Forelimb muscle (tissue), 1 donor: ENCODE measurements at places on chromosomes 1 and 21.

DNA sequence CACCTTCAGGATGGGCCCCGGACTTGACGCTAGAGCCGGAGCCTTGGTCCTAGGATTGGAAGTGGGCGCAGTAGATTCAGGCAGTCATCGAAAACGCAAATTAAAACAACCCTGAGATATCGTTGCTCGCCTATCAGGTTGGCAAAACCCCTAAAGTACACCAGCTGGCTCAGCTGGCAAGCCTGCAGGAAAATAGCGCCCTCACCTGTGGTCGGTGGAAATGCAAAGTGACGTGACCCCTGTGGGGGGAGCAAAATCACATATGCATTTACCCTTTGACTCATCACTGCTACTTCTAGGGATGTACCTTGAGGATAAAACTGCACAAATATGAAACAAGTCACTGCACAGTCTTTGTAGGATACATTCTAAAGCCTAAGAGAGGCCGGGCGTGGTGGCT is 170.3 kb upstream of the TMEM51 start:
- DNase-seq, result no peak

GRCh38 chr1:102045752-102046151 is 49.0 kb upstream of the OLFM3 start:
- DNase-seq, result no peak

GRCh38 chr1:167094690-167095089 is 815 bp downstream of the STYXL2 start:
- DNase-seq, result no peak

DNA sequence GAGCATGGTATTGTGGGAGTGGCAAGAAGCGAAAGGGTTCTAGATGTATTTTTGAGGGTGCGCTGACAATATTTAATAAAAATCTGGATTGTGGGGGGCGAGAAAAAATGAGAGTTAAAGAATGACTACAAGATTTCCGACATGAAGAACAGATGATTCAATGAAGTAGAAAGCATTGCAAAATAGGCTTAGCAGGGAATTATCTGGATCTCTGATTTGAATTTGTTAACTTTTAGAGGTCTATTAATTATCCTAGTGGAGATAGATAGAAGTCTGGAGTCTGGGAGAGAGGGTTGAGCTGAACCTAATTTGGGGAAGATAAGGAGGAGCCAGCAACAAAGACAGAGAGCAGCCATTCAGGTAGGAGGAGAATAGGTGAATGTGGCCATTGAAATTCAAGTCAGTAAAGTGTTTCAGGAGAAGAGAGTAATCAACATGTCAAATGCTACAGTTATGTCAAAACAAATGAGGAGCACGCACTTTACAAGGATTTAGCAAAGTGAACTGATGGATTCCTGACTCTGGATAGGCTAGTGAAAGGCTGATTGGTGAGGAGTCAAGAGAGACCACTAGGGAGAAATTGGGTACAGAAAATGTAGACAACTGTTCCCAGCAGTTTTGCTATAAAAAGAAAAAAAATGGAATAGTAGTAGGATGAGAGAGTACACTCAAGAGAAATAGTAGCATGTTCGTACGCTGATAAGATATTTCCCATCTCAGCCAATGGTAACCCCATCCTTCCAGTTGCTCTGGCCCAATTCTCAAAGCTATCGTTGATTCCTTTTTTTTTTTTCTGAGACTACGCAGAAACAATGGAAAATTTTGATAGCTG is 393.2 kb upstream of the CXADR start:
- DNase-seq, result no peak

- DNase-seq, result no peak
Observed at GRCh38 chr1:11615090-11615489, 39.1 kb downstream of the FBXO2 start.

DNA sequence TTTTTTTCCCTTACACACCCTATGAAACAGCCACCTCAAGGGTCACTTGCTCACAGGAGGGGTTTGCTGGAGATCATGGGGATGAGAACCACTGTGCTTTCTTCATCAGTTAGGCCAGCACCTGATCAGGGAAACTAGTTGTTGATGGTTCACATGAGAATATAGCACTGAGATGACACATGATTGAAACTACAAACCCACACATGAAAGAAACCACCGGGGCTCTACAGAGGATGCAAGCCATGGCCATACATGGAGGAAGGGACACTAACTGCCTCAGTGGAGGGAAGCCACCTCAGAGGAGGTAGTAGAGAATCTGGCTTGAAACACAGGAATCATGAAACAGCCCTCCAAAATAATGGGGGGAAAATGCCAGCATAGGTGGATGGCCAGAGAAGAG is 63.2 kb downstream of the PRKAB2 start:
- no peak for DNase-seq

- no peak for DNase-seq
Observed at GRCh38 chr1:213883618-213884017, 104.2 kb upstream of the PROX1 start.
